Cortex of kidney (tissue), 1 donor: ENCODE measurements at places on chromosomes 2 and 18.

DNA sequence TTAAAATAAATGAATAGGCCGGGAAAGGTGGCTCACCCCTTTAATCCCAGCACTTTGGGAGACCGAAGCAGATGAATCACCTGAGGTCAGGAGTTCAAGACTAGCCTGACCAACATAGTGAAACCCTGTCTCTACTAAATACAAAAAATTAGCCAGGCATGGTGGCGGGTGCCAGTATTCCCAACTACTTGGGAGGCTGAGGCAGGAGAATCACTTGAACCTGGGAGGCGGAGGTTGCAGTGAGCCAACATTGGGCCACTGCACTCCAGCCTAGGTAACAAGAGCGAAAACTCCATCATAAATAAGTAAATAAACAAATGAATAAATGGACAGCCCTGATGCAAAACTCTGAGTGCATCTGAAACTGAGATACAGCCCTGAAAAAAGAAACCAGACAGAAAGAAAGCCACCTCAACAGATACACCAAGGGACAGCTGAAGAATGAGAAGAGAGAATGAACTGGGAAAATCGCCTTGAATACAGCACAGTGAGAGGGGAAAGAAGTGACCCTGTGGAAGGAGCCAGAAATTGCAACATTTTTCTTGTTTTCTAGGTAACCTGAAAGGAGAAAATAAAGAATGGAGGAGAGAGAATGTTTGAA is 64.4 kb downstream of the TRABD2A start:
- DNase-seq: no peak

DNA sequence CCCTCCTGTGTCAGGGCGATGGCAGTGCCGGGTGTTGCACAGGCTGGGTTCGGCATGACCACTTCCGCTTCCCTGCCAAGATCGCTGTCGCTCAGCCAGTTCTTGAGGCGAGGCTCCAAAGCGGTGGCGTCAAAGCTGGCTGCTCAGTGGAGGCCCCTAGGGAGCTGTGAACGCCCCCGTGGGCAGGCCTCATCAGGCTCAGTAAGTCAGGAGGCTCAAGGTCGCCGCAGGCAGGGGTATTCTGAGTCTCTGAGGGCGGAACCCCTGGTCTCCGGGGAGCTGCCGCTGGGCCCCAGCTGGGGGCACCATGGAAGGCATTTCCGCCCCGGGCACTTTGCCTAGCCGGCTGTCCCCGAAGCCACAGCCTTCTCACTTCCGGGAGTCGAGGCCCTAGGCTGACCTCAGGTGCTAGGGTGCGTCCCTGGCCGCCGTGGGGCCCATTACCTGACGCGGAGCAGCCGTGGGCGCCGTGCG is 210.4 kb downstream of the SOCS6 start:
- DNase-seq: no peak

DNA sequence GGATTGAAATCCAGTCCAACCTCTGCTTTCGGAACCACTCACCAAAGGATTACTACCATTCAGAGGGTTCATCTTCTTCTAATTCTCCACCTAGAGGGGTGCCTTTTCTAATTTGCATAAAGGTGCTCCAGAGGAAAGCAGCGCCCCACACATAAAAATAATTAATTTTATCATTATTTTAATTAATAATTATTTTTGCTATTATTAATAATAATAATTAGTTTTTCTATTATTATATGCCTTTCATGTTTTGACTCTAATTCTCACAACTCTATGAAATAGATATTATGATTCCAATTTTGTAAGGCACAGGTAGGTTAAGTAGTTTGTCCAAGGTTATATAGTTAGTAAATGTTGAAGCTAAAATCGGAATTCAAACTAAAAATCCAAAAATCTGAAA is 51.9 kb downstream of the UNC80 start:
- DNase-seq: no peak

- DNase-seq: no peak
Observed at GRCh38 chr18:56933472-56933871, 213.4 kb upstream of the BOD1L2 start.

DNA sequence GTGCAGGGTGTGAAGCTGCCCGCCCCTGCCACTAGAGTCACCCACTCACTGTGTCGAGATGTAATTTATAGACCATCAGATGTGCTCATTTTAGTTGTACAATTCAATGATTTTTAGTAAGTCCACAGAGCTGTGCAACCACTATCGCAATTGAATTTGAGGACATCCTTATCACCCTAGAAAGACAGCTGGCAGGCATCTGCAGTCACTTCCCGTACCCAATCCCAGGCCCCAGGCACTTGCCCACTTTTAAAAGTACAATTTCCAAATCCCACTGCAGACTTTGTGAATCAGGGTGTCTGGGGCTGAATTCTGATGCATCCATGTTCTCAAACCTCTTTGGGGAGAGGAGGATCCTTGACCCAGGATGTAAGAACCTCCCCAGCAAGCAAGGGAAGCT is 521.3 kb upstream of the SALL3 start:
- no peak for DNase-seq

DNA sequence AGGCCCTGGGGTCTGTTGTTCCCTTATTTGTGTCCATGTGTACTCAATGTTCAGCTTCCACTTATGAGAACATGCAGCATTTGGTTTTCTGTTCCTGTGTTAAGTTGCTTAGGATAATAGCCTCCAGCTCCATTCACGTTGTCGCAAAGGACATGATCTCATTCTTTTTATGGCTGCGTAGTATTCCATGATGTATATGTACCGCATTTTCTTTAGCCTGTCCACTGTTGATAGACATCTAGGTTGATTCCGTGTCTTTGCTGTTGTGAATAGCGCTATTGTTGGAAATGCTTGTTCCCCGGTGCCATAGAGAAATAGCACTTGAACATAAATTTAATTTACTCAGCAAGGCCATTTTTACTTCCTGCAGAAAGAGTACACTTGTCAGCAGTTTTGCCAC is 51.3 kb upstream of the EPAS1 start:
- no peak for DNase-seq

GRCh38 chr2:211204456-211204855 is 648.1 kb downstream of the CPS1 start:
- DNase-seq: no peak

DNA sequence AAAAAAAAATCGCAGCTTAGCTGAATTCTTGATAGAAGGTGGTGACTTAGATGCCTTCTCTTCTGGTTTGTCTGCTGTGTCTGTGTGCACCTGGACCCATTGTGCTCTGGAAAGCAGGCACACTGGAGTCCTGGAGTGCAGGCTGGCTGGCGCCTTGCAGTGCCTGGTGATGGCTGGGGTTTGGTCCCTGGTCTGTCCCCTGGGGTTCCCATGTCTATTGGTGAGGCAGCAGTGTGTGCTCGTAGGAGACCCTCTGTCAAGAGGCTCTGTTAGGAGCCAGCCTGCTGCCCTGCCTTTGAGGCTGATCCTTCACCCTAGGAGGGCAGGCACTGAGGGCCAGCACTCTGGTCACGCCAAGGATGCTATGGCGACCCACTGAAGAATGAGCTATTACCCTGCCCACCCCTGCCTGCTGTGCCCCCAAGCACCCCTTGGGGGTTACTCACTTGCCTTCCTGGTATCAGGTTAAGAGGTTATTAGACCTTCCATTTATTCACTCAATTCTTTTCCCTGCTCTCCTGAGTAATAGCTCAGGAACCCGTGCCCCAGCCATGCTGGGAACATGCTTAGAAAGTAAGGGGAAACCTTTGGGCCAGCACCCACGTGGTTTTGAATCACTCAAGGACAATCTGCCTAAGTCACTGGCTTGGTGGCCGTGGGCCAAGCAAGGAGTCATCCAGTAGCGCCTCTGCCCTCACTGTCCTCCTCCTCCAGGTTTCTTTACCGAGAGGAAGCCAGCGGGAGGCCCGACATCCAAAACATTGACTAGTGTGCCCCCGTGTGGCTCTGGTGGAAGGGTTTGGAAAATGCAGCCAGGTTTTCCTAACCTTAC is 284.5 kb downstream of the PRKCE start:
- DNase-seq: no peak

DNA sequence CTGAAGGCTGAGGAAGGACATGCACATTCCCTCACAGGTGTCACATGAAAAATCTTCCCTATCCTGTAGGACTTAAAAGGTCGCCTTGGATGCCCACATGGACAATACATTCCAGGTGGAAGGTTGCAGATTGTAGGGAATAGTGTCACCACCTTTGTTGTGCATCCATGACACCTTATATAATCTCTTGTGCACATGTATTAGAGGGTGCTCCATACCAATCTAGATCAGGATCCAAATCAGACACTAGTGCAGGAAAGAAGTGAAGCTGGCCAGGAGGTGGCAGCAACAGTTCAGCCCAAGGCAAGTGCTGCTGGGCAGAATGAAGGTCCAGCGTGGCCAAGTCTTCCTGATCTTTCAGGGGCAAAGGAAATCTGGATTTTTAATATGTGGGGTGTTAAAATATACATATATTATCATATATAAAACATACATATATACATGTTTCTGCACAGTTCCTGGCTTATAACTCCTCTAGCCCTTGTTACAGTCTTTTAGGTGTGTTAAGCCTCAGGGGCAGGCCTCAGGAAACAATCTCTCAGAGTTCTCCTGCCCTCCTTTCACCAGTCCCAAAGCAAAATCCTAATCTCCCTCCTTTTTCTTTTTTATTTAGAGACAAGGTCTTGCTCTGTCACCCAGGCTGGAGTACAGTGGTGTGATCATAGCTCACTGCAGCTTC is 16.6 kb downstream of the NIF3L1 start:
- DNase-seq: no peak

GRCh38 chr2:207135801-207136457 is 29.8 kb downstream of the KLF7 start:
- no peak for DNase-seq

DNA sequence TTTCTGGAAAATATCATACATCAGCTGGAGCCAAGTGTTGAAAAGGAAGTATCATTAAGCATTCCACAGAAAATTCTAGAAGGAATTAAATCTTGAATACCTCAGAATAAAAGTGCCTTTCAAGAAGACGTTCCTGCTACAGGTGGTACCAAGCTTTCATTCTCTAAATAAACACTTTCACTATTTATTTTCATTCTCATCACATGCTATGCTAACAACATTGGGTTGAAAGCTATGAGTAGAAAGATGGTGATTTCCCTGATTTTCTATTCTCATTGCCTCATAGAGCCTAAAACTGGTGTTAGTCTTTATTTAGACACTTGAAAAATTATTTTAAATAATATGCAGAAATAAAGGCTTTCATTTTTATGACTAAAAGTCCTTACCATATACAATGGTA is 324.7 kb downstream of the LRP1B start:
- DNase-seq: no peak

DNA sequence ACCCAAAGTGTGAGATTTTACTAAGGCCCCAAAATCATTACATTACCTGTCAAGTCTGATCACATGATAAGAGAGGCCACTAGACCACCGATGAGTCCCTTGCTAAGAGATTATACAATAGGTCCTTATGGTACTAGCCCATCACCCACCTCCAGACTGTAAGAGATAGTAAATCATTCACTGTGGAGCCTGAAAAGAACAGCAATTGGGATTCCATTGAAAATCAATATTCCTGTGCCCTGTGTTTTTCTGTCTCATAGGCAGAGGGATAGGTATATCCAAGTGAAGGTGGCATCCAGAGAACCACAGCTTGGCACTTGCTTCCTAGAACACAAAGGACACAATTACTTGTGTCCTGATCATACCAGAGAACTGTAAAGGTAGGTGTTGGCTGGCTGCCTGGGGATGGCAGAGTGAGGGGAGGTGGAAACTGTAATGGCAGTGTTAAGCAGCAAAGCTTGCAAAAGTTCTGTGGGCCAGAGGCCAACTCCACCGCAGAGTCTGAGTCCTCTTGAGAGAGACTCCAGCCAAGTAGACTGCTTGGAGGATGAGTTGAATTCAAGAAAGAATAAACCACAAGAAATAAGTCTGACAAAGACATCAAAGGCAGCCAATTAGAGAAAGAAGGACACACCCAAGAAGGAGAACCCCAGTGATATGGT is 102.0 kb upstream of the PIEZO2 start:
- DNase-seq: no peak

DNA sequence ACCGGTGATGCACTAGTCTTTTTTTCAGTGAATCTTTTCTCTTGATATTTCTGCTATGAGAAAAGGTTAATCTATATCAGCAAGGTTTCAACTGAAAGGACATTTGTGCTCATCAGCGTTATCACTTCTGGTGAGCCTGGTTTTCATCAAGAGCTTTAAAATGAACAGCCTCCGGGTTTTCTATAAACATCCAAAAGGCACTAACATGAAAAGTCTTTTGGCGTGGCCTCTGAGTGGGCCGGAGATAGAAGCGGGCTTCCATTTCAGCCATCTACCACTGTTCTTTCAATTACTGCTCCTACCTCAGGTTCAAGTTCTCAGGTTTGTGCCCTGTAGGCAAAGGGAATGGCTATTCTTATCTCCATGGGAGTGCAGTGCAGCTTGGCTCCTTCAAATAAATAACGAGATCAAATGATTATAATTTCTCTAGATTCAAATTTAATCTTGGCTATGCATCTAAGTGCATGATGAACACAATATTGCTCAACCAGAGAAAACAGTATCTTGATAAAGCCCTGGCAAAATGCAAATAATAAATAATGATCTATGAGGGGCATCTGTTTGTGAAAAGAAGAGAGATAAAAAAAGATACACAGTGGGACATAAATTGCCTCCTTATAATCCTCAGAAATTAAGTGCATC is 314.8 kb downstream of the CDH2 start:
- DNase-seq: no peak

DNA sequence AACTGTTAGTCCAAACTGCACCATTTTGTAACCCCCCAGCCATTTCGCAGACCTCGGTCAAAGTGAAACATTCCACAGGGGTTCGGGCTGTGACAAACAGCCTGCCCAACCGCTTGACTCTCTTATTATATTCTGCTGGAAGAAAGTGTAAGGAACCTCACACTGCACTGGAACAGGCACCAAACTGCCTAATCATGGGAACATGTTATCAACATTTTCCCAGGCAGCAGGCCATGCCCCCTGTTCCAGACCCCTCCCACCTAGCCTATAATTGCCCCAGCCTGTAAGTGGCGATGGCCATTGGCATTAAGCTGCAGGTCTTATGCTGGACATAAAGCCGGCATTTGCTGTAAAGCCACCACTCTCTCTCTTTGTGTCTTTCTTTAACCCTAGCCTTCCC is 16.9 kb downstream of the LYG2 start:
- no peak for DNase-seq

- no peak for DNase-seq
Observed at GRCh38 chr2:28270456-28271152, 122.1 kb upstream of the FOSL2 start.

GRCh38 chr2:68127358-68128242 is 30.1 kb upstream of the PNO1 start:
- no peak for DNase-seq

DNA sequence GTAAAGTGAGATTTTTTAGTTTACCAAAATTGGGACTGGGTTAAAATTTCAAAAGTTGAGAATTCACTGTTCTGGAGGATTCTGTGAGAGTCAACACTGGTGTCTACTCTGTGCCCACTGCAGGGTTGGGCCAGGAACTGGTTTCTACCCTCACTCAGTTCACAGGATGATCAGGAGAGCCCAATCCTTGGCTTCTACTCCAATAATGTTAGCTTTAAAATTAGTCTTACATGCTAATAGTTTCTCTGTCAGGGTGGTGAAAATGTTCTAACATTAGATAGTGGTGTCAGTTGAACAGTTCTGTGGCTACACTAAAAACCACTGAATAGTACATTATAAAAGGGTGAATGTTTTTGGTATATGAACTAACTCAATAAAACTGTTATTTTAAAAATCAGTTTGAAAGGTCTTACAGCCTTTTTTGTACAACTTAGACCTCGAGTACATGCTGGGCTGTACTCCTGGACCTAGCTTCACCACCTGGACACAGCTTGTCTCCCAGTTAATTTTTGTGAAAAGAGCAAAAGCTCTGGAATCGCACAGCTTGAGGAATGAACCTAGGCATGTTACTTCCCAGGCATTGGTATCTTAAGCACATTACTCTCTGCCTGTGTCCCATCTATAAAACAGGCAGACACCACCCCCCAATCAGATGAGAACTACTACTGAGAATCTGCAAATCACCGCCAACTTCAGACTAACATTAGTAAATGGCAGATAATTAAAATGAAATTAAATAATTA is 44.4 kb downstream of the ACVR1 start:
- no peak for DNase-seq
